ENCODE measurements at places on chromosomes 2 and 18. TPM values are rescaled to one million over a fixed set of nuclear protein-coding genes. Genes with fewer than 3 reads are reported as not detected.

LYG2 gene
- not detected for total RNA-seq

TLX2 gene
- 1.7 TPM for total RNA-seq

SLC35F6 gene
- total RNA-seq, result 38.9 TPM

TDRD15 gene
- not detected for total RNA-seq

DNA sequence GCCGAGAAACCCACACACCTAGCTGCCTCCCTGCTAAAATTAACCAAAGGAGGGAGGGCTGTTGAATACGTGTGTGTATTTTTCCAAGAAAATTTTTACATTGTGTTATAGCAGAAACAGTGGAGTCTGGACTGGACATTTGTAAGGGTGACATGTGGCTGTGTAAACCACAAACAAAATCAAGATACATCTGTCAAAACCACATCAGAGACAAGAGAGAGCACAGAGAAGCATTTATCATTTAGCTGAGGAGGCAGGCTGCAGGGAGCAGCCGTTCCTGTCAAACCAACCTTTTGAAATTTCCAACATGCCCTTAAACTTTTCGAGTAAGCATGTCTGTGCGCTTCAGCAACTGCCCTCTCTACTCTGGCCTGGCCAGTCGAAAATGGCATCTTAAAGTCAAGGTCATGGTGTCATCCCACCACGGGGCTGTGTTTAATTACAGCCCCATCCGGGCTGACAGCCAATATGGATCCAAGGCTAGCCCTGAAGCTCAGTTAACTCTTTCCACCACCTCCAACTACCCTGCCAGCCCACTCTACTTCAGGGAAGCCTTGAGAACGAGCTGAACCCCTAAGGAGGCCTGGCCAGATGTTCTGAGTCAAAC is 8.4 kb downstream of the BCL11A start:
- no peak for DNase-seq

GRCh38 chr2:47301277-47301618 is 101.7 kb upstream of the MSH2 start:
- no peak for DNase-seq

- DNase-seq, result peak; percentile 61
Observed at GRCh38 chr2:197011801-197012641, 85.5 kb upstream of the PGAP1 start.

DNA sequence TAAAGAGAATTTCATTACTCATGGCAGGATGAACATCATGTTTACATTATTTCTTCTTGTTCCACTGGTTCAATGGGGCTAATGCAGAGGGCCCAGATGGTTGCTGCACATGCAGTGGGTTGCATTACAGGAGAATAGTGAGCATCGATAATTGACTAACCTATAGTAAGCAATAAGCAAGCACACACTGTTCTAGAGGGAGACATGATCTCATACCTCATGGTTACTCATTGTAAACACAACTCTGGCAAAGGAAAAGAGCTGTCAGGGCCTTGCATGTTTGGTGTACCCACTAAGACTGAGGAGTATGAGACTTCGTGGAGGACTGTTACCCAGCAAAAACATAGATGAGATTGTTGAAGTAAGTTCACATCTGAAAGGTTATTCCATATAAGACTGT is 885.6 kb upstream of the VRK2 start:
- DNase-seq, result no peak

Measured in A172 (cell line).